ENCODE measurements at places on chromosomes 7 and 10.
A peak's percentile ranks its signal among the peaks of the same experiment; 100 is the strongest.

GRCh38 chr7:876077-876971 is at the start of gene GET4:
TSS of gene GET4 (plus strand) at chr7:876554. CDS start at chr7:876646, 92 bp downstream.
- peak; percentile 97 for DNase-seq

DNA sequence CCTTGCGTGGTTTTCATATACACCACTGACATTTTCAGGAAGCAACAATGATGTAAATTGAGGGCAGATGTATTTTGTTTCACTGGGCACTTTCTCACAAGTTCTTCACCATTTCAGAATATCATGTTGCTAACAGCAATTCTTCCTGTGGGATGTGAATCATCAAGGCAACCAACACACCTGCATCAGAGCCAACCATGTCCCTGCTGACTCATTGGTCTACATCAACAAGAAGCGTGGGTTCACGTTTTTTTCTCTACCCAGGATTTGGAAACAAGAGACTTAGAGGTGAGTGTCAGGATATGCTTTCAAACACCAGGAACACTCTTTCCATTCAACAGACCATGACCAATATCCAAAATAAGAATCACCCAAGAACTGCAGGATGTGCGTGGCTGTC is 203.9 kb downstream of the TEX36 start:
- DNase-seq: no peak

- DNase-seq: no peak
These were observed 12.1 kb downstream of the ASB13 start for GRCh38 chr10:5654218-5654755.

- DNase-seq: no peak
These were observed 64.9 kb upstream of the RELN start for GRCh38 chr7:104054362-104054761.

GRCh38 chr7:72446591-72447462 is 34.7 kb upstream of the CALN1 start:
- no peak for DNase-seq

DNA sequence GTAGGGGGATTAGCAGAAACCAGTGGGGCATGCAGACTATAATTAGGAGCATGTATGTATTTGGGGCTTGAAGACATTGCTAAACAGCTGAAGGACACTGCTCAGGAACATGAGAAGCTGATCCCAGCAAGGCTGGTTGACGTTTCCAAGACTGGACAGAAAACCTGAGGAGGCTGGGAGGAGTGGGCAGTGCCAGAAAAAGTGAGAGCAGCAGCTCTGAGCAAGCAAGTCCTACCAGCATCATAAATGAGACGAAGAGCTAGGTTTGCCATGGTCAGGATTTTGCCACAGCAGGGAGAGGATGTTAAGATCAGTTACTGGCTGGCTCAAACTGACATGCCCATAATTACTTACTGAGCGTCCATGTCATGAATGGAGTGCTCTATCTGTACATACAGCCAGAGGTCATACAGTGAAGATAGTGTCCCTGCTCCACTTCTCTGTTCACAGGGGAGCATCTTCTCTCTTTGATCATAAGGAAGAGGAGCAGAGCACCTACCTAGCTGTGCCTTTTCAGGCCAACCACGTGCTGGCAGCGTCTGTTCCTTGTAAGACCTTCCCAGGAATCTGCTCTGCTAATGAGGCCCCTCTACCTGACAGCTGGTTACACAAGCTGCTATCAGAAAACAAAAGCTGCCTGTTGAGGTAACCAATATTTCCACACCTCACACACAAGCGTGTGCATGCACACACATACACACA is 44.7 kb downstream of the PDE1C start:
- DNase-seq: no peak

- peak; percentile 57 for DNase-seq
These were observed 1.6 kb downstream of the FAM53B start for GRCh38 chr10:124742413-124743190.

DNA sequence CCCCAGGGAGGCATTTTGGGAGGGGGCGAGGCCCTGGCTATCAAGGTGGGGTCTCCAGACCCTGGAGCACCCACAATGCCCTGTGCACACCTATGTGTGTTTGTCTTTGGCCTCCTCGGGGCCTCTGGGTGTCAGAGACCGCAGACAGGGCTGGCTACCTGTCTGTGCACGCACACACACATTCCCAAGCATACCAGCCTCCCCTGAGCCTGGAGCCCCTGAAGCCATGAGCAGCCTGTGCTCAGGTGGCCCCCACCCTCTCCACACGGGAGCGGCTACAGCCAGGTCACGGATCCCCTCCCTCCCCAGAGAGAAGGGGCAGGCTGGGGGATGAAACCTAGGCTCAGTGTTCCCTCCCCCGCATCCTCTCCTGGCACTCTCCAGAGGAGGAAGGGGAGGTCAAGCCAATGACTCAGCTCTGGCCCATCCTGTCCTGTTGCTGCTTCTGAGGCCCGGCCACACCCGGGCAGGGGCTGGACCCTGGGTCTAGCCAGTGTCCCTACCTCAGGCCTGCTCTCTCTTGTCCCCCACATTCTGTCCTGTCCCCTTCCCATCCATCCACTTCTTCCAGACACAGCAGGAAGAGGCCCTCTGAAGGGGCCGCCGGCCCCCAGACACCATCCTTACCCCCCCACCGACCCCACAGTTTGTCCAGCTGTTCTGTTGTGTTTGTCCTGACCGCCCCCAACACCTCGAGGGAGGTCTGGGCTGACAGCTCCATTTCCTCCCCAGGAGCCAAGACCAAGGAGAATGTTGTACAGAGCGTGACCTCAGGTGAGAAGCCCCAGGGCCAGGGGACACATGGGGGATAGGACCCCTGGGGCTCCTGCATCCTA is 720 bp downstream of the SNCG start:
- DNase-seq: no peak

- DNase-seq: no peak
These were observed 355.5 kb downstream of the GLRX3 start for GRCh38 chr10:130491693-130492050.

DNA sequence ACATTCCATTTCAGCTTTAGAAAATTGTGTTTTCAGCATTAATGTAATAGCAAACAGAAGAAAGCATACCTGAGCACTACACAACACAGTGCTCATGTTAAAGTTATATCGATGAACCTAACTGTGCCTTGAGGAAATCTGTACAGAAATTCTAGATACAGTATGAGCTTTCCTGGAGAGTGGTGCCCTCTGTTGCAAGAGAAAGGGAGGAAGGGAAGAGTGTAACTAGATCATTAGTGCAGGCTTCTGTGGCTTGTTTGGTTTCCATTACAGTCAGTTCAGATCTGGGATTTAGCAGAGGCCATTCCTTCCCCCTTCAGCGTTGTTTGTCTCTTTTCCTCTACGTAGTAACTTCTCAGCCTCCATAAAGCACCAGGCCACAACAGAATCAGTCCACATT is 139.7 kb downstream of the HTR7 start:
- no peak for DNase-seq

- no peak for DNase-seq
These were observed 201.7 kb upstream of the PTN start for GRCh38 chr7:137545059-137545716.

DNA sequence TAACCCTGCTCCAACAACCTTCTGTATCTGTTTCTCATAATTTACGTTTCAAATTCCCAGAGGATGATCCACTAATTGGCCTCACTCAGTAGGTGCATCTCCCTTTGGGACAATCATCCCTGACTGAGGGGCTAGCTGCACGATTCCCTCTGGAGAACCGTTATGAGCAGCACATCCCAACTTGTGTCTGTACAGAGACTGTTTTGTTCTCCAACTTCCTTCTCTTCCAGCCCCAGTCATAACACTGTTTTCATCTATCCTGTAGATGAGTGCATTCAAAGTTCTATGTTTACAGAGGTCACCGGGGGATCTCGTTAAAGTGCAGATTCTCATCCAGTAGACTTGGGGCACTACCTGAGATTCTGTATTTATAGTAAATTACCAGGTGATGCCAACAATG is 187.2 kb downstream of the REEP3 start:
- no peak for DNase-seq

GRCh38 chr10:58282615-58283014 is 13.7 kb downstream of the CISD1 start:
- no peak for DNase-seq

DNA sequence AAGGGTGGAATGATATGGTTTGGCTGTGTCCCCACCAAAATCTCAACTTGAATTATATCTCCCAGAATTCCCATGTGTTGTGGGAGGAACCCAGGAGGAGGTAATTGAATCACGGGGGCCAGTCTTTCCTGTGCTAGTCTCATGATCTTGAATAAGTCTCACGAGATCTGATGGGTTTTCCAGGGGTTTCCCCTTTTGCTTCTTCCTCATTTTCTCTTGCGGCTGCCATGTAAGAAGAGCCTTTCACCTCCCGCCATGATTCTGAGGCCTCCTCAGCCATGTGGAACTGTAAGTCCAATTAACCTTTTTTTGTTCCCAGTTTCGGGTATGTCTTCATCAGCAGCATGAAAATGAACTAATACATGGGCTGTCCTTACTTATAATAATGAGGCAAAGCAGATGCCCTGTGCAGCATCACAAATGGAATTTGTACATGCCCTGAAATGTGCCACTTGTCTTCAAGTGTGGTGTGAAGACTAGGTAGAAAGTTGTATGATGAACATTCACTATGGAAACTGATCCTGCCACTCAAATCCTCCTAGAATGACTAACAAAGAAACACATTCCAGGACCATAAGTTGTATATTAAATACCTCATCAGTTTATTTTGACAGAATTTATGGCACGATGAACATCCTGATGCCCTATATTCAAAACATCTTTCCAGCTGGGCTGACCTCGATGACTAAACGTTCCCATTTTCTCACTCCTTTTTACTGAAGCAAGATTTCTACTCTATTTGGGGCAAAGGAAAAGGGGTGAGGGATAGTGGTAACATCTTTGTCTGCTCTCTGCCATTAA is 122.8 kb upstream of the CTTNBP2 start:
- no peak for DNase-seq

GRCh38 chr7:5495581-5496375 is 72.1 kb upstream of the TNRC18 start:
- DNase-seq: no peak

DNA sequence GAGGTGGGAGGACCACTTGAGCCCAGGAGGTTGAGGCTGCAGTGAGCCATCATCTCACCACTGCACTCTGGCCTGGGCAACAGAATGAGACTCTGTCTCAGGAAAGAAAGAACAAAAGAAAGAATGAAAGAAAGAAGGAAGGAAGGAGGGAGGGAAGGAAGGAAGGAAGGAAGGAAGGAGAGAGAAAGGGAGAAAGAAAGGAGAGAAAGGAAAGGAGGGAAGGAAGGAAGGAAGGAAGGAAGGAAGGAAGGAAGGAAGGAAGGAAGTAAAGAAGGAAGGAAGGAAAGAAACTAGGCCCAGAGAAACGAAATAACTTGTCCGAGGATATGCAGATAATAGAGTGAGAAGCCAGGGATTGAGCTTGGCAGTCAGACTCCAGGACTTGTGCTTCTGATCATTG is 102.1 kb downstream of the SKIDA1 start:
- no peak for DNase-seq

GRCh38 chr7:19312416-19312815 is 167.2 kb upstream of the FERD3L start:
- no peak for DNase-seq

GRCh38 chr10:128044186-128044585 is 82.0 kb downstream of the MKI67 start:
- DNase-seq: no peak

DNA sequence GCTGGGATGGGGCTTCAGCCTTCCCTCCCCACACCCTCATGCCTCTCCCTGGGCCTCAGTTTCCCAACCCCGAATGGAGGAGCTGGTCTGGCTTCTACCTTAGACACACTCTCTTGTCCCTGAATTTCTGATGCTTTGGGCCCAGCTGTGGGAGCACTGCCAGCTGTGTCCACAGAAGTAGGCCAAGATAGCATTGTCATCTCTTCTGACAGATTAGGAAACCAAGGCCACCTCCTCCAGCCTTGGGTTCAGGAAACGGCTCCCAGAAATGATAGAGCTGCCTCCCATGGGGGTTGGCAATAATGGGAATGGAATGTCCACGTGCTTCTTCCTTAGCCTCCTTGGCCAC is 1.3 kb downstream of the PPIF start:
- DNase-seq: no peak

GRCh38 chr10:63365976-63366765 is 99.6 kb downstream of the JMJD1C start:
- DNase-seq: no peak

DNA sequence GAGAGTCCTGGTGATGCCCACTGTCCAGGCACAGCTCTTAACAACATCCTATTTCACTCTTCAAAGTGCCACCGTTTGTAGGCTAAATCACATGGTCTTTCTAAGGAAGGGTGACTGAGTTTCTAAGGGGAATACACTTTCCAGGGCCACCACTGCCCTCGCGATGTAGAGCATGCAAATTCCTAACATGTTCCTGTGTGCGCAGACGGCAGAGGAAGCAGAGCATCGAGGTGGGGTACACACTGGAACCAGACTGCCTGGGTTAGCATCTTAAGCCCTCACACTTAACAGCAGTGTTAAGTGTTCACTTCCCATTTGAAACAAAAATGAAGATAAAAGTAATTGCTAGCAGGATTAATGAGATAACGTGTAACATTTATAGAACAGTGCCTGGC is 3.0 kb downstream of the VOPP1 start:
- no peak for DNase-seq

DNA sequence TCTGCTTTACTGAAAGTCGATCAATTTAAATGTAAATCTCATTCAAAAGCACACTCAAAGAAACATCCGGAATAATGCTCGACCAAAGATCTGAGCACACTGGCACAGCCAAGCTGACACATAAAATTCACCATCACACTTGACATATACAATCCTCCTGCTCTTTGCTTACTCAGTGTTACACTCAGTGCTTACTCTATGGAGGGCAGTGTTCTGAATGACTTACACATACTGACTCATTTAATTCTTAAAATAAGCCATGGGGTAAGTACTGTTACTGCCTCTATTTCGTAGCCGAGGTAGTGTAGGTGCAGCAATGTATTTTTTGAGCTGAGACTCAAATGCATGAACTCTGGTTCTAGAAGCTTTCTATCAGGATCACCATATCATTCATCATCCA is 421.5 kb upstream of the LRRN3 start:
- DNase-seq: no peak

DNA sequence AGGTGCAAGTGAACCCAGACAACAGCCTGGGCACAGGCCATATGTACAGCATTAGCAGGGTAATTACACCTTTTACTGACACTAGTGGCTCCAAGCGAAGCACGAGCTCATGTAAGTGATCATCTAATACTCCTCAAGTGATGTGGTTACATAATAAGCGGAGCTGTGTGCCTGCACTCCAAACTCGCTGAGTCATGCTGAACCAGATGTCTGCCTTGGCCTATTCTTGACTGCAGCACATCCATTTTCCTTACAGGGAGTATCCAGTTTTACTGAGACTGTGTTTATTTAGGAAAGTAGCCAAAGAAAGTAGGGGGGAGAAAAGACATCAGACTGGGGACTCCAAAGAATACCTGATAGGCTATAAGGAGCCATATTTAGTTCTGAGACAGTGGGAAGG is 90.1 kb downstream of the GRM3 start:
- no peak for DNase-seq
